ENCODE measurements at places on chromosomes 11 and 22.
A peak's percentile ranks its signal among the peaks of the same experiment; 100 is the strongest.

DNA sequence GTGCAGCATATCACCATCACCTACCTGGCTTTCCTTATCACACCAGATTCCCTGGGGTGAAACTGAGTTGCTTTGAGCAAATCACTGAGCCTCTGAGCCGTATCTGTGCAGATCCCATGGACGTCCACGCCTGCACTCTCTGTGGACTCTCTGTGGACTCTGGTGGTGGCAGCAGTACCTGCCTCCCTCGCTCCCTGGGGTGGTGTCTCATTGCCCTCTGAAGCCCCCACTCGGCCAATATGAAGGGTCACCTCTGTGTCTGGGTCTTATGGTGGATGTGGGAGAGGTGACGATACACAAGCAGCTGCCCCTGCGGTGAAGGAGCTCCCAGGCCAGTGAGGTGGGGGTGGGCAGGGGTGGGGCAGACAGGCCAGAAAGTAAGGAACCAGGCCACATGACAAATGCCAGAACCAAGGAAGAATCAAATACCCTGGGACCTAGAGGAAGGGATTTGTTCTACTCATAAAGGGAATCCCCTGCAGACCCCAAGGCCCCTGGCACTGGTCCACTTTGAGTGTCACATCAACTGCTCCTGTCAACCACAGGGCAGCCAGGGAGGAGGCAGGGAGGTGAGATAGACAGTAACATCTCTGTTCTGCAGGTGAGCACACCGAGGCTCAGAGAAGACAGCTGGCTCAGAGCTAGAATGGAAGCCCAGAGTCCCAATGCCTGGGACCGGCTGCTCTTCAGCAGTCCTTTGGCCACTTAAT lies 9.2 kb upstream of the CHST1 start:
- no peak for DNase-seq

DNA sequence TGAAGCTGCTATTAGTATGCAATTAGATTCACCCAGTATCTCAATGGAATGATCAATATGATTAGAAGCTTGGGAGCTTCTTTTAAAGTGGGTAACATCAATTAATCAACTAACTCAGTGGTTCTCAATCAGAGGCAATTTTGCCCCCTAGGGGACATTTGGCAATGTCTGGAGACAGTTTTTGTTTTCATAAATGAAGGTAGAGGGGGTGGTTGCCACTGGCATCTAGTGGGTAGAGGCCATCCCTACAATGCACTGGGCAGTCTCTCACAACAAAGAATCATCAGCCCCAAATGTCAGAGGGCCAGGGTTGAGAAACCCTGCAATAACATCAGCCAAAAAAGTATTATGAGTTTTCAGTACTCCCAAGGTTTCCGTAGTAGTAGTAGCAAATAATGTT lies 5.9 kb upstream of the AMOTL1 start:
- no peak for DNase-seq

DNA sequence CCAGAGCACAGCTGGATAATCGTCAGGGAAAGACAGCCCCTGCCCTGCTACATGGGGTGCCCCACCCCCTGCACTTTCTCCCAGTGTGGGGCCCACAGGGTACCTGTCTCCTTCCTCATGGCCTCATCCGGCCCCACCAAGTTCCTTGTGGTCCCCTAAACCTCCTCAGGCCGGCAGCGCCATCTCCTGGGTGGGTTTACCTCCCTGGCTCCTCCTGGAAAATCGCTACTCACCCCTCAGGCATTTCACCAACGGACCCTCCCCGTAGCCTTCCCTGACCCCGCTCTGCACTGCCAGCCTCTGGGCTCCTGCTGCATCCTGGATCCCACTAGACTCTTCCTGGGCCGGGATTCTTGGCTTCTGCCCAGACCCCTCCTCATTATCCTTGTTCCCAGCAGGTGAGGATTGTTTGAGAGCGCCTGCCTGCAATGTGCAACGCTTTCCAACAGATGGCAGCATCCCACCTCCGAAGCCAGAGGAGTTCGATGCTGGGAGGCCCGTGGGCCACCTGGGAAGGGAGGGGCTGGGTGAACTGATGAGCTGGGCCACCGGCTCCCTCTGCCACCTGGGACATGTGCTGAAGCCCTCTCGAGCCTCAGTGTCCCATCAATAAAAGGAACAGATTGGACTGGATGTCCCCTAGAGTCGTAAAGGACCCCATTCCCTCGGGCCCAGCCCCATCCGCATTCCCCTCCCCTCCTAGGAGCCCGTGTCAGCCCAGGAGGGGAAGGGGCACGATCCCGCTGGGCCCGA lies 44.2 kb upstream of the TTLL12 start:
- DNase-seq, result peak; percentile 41

DNA sequence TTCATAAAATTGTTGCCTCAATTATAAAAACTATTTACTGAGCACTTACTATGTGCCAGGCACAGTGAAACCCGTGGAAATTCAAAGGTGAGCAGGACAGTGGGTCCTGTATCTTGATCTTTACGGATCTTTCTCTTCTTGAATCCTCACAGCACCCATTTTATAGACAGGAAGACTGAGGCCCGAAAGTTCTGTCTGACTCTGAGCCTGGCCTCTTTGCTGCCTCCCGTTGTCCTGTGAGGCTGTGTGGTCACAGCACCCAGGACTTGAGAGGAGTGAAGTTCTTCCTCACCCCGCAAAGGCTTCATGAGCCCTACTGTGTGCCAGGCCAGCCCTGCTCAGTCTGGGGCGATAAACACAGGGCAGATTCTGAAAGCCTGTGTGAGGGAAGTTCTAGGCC lies 13.4 kb upstream of the MN1 start:
- DNase-seq, result no peak

- DNase-seq, result no peak
Measured at GRCh38 chr11:70048279-70049024, 29.7 kb upstream of the ANO1 start.

GRCh38 chr22:32000181-32000580 lies 42.9 kb upstream of the SLC5A1 start:
- no peak for DNase-seq
